ENCODE measurements at places on chromosomes 12 and 14.

- no peak for DNase-seq
Measured at GRCh38 chr14:68397822-68398221, 395.0 kb downstream of the ZFP36L1 start.

- DNase-seq, result no peak
Measured at GRCh38 chr12:14578646-14579045, 11.0 kb upstream of the PLBD1 start.

DNA sequence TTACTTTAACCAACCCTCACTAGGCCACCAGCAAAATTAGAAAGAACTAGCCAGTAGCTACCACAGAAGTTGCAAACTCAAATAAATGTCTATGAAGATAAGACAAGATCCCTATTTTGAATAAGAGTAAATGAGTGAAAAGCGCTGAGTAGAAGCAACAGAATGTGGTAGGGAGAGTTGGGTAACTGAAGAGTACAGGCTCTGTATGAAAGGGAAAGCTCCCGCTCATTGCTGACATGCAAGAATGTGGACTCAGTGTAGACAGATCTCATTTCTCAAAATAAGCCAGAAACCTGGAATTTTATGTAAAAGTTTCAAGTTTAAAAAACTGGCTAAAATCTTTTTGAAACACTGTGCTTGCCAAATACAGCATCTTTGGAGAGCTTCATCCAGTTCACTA, 63.9 kb downstream of the NAV3 start:
- DNase-seq, result no peak

- DNase-seq, result peak; percentile 77
Measured at GRCh38 chr14:84458881-84459280, 1071.1 kb upstream of the FLRT2 start.

DNA sequence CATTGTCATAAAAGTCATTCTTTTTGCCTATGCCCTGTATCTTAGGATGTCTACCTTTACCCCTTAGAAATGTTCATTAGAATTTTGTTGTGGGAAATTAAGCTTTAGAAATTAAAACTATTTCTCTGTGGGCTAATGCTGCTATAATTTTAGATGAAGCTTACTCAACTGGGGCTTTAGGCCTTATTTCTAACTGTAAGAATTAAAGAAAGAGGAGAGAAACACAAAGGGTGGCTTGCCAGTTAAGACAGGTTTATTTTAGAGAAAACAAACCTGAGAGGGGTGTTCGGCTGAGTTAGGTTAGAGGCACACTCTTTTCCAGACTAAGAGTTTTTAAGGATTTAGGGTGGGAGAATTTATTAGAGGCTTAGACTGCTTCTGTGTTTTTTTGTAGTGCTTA, 6.4 kb downstream of the TRIP11 start:
- DNase-seq, result no peak

- DNase-seq, result peak; percentile 81
Measured at GRCh38 chr14:23300687-23301223, 1.9 kb downstream of the PPP1R3E start.

DNA sequence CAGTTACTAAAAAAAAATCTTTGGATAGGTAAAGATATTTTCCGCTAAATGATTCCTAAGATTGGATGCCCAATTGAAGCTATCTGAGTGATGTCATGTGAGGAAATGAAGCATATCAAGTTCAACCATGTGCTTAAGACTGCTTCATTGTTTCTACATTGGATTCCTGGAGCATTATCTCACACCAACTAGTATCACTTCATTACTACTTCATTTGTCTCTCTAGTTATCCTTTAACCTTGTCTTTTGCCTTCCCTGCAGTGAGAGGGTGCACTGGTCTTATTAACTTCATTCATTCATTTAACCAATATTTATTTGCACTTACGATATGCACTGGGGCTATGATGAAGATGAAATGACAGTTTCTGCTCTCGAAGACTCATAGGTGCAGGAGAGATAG, 198.1 kb downstream of the SLC38A4 start:
- DNase-seq, result no peak

DNA sequence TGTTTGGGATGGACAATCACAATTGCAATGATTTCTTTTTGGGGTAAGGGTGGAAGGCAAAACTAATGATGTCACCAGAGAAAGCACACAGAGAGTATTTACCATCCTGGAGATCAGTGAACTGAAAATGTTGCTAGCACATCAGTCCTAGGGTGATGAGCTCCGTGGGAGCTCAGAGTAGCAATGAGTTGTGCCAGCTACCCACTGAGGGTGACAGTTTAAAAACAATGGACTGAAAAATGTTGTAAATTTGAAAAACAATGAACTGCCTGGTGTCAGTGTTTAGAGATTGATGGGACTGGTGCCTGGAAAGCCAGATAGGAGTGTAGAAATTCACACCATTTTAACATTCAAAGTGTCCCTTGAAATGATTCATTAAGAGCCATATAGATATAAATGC, 198.5 kb downstream of the ATP23 start:
- no peak for DNase-seq

GRCh38 chr14:99554757-99555531, 49.1 kb downstream of the CCDC85C start:
- DNase-seq, result no peak

DNA sequence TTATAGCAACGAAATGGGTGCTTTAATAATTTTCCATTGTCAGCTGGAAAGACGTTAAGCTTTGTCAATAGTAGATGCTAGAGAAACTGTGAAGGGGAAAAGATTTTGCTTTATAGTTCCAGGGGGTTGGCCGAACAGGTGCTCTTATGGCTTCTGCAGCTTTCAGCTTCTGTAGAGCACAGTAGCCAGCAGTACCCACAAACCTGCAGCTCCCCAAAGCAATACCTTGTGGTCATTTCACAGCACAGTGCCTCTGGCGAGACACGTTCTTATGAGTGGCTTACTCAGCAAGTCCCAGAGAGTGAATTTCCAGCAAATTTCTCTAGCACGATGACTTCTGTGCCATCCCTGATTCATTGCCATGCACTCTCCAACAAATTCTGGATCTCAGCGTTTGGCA, 416.3 kb upstream of the ATP2B1 start:
- no peak for DNase-seq

DNA sequence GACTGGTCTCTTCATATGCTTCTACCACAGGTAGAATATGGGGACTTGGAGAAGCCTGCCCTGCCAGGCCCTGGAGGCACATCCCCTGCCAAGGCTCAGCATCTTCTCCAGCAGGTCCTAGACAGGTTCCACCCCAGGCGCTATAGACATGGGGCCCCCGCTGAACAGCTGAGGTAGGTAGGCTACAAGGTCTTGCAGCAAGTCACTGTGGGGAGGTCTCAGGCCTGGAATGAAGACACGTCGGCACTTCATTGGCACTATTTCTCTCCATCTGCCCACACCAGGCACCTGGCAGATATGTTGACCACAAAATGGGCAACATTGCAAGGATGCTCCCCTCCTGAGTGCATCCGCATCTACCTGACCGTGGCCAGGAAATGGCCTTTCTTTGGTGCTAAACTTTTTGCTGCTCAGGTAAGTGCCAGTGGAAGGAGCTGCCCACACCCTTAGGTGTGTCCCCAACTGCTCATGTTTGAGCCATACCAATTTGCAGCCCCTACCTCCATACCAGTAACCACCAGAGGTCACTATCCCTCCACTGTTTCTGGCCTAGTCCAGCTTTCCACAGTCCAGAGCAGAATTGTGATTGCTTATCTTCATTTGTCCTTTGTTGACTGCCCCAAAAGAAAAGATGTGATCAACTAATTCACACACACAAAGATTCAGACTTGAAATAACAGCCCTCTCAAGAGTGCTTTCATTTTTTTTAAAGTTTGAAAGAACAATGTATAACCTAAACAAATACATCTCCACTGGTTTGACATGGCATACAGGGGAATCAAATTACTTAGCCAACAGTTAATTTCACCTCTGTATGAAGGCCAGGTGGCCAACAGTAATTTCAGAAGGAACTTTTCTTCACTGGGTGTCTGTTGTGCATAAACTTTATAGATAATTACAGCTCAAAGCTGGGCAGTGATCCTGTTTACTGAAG, 16.1 kb downstream of the PIGH start:
- DNase-seq, result peak; percentile 54

GRCh38 chr14:94322648-94323570, at the start of gene SERPINA6:
SERPINA6 (minus strand) TSS chr14:94323336; CDS start chr14:94314648, 8,688 bp downstream.
- no peak for DNase-seq

DNA sequence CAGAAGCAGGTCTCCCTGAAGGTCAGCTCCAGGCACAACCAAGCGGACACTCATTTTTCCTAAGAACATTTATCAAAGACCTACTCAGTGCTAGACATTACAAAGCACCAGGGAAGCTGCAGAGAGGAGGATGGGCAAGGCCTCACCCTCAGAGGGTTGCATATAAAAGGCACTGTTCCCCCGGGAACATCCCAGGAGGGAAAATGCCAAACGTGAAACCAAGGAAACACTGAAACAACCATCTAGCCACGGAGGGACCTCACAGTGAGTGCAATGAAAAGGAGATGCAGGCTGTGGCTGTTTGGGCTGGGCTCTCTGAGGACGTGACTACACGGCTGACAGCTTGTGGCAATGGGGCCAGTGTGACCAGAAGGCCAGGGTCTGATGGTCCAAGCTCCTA, 117.4 kb upstream of the VASH1 start:
- no peak for DNase-seq

GRCh38 chr14:96249029-96249428, 7.0 kb upstream of the BDKRB1 start:
- DNase-seq, result no peak

GRCh38 chr12:42590330-42590934, 886 bp upstream of the PRICKLE1 start:
- no peak for DNase-seq

DNA sequence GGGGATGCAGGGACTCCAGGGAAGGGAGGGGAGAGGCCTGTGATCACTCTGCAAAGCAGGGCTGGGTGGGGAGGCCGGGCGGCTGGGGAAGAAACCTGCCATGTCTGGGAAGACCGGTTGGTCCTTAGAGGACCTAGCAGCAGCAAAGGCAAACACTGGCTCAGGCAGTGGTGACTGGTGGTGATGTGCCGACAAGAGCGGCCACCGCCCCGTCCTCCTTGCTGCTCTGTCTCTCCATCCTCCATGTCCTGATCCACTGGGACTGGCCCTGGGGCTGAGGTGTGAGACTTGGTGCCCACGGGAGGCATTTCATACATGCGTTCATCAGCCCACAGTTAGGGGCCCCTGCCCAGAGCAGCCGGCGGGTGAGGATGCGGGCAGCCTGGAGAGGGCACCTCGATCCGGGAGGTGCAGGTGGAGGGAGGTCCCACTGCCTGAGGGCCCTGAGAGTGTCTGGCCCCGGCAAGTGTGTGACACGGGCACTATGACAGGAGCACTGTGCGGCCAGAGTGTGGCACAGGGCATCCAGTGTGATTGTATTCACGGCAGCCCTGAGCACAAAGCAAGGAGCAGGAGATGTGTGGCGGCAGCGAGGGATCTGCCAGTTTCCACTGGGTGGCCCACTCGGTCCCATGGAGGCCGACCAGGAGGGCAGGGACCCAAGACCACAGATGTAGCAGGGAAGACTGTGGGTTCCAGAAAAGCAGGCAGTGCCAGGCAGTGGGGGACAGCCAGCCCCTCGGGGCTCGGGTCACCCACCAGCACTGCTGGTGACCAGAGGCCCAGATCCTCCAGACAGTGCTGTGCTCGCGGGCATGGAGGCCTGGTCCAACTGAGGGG, 13.9 kb downstream of the ANKRD9 start:
- no peak for DNase-seq

GRCh38 chr14:102849526-102850379, 72.5 kb downstream of the TRAF3 start:
- peak; percentile 84 for DNase-seq

GRCh38 chr14:67514650-67515385, 18.3 kb upstream of the PLEKHH1 start:
- DNase-seq, result peak; percentile 57

DNA sequence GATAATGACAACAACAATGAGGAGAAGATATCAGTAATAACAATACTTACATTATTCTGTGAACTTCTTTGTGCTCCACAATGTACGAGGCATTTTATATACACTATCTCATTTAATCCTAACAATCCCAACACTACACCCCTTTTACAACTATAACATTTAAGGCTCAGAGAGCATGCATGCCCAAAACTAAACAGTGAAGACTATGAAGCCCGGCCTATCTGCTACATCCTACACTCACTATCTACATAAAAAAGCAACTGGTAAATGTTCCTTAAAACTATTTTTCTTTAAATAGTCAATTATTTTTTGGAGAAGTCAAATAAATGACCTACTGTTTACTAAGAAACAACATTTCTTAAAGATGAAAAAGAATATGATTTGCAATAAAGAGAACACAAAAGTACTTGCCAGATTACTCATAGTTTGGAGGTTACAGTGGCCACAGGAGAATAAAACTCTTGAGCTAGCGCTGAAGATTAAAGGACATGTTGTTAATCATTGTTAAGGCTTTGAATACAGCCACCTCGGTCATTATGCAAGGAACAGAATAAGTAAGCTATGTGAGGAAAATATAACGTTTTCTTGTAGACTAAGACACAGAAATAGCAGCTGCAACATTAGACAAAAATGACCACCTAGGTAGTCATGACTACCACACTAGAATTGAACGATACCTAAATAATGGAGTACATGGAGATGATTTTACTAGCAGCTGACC, 56.7 kb downstream of the EPS8 start:
- no peak for DNase-seq

- no peak for DNase-seq
Measured at GRCh38 chr14:89537911-89538310, 120.9 kb upstream of the FOXN3 start.

GRCh38 chr12:84841591-84841990, 71.0 kb downstream of the SLC6A15 start:
- DNase-seq, result no peak

DNA sequence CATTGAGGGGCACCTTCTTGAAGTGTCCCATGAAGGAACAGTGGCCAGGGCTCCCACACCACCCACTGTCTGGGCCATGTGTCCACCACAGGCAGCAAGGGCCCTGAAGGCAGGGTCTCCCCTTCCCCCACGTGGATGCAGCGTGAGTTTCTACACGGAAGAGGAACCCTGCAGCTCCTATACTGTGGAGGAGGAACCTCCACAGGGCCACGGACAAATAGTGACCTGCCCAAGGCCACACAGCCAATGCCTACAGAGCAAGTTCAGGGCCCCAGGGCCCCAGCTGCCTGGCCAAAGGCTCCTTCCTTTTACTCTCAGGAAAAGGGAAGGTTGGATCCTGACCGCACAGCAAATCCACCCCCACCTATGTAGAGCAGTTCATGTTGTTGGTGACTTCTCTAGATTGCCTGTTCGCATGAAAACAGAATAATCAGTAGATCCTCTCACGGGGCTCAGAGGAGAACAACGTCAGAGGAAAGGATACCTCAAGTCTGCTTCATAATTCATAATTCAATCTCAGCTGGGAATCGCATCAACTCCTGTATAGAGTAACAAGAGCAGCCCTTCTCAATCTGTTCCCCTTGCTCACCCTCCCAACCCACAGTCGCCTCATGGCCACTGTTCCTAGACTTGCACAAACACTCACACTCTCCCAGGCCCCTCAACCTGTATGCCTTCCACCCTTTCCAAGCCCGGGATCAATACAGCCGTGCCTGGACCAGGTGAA, 11.1 kb upstream of the KRT73 start:
- no peak for DNase-seq

Measured in DMS79 treated with DMSO at 0.1 percent for 48 hours (cell line).